ENCODE measurements at places on chromosomes 12 and 14. TPM values are rescaled to one million over a fixed set of nuclear protein-coding genes. Genes with fewer than 3 reads are reported as not detected.

SLC10A1 gene
- not detected for total RNA-seq

DNA sequence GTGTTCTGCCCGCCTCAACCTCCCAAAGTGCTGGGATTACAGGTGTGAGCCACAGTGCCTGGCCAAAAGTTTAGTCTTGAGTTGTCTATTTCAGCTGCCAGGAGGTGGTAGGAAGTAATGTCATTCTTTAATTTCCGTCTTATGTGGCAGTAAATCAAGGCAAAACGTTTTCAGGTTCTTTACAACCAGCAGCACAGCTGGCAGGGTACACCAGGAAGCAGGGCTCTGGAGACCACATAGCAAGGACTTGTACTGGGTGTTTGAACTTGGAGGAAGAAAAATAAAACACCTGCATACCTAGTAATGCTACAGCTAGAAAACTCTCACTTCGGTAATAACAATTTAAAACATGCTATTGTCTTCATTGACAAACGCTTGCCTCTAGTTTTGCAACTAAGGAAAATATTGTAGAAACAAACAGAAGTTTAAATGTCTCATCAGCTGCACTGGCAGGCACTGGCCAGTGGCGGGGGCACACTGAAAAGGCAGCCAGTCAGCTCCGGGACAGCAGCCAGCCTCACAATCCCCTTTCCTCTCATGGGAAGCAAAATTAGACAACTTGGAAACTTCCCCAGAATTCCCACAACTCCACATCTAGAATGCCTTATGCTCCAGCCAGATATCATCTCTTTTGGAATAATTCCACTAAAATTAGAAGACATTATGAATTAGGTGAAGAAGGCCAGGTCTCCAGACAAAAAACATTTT lies 72.2 kb downstream of the CLIP1 start:
- H3K27me3 ChIP-seq, result no peaks in the 10 kb centered on the region
- peaks cover 34% of the 10 kb centered on the region for H3K36me3 ChIP-seq
- DNase-seq, result no peak
- no peaks in the 10 kb centered on the region for H3K4me1 ChIP-seq
- no peak overlapping the region for H3K4me3 ChIP-seq

GRCh38 chr14:99772371-99773283 lies 20.6 kb upstream of the EML1 start:
- H3K4me3 ChIP-seq, result no peak overlapping the region
- H3K4me1 ChIP-seq, result peaks cover 16% of the 10 kb centered on the region
- no peak overlapping the region for H3K27ac ChIP-seq
- no peaks in the 10 kb centered on the region for H3K36me3 ChIP-seq

DNA sequence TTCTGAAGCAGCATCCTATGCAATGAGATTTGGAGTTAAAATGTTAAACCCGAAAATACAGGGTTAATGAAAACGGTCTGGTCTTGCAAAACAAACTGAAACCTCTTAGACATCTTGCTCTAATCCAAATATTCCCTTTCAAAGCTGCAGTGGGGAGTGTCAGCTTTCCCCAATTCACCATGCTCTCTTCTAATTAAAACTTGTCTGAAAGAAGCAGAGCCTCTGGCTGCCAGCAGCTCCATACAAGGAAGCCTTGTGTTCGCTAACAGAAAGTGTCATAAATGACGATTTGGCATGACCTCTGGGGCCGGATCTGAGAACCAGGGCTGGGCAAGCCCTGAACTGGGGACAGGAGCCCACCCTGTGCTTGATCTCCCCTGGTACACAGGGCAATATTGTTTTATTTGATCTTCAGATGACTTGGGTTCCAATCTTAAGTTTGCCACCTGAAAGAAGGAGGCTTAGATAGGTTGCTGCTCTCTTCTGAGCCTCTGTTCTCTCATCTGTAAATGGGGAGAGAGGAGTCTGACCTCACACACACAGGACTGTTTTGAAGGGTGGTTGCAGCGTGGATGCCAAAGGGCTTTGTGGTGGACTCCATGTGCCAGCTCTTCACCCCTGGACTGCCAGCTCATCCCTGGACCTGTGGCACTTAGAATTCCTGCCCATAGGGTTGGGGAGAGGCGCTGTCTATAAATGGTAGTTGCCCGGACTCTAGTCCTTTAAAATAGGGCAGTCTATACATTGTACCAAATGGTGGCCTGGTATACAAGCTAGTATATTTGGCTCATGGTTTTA lies 7.8 kb downstream of the KMT5A start:
- peaks cover 26% of the 10 kb centered on the region for H3K4me1 ChIP-seq
- no peak for DNase-seq
- H3K36me3 ChIP-seq, result peaks cover 73% of the 10 kb centered on the region

Data from Calu3 (cell line).